ENCODE measurements at places on chromosomes 16 and 17.
A peak's percentile ranks its signal among the peaks of the same experiment; 100 is the strongest.

GRCh38 chr17:6162892-6163291 is 92.7 kb downstream of the WSCD1 start:
- DNase-seq: no peak

DNA sequence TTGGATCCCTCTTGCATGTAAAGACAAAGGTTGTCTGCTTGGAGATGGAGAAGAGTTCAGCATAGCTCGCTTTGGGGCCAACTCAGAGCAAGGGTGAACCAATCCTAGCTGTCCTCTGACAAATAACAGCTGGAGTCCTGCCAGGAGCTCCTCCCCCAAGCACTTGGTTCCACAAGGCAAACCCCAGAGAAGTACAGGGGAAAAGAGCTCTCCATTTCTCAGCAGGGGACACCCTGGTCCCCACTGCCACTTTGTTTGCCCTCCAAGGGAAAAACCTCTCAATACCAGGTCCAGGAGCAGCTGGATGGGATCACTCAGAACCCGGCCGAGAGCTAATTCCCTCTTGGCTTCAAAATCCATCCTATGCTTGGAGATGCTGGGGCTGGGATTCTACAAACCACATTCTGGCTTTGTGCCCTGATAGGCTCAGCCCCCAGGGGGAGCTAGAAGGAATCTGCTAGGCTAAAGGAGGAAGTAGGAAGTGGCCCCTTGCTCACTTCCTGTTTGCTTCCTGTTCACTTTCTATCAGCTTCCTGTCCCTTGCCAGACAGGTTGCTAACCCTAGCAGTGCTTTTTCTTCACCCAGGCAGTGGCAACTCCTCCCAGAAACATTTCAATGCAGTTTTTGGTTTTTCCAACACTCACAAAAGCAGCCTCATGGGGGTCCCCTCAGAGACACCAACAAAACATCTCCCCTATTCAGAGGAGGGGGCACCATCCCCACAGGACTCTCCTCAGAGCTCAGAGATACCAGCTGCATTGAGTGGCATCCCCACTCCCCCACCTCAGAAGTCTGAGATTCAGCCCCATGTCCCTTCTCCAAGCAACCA is 30.7 kb downstream of the CDRT4 start:
- DNase-seq: peak; percentile 69

GRCh38 chr17:27959382-27959709 is 66.2 kb upstream of the LYRM9 start:
- DNase-seq: no peak

GRCh38 chr17:40025991-40026815 is 11.0 kb downstream of the CSF3 start:
- DNase-seq: no peak

DNA sequence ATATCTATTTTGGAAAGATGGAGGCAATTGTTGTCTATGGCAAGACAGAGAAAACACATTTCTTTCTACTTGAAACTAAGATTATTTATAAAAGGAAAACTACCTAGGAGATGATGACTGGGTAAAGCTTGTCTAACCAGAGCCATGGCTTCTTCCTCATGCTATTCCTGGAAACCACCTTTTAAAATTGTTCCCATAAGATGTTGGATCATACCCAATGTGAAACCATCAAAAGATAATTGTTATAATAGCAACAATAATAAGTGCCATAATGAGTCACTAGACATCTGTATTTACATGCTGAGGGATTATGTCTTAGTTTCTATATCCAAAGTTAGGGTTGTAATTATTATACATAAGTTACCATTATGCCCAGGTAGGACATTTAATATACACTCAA is 428.4 kb downstream of the KCNJ2 start:
- no peak for DNase-seq

- no peak for DNase-seq
Measured at GRCh38 chr17:19000531-19001325, 3.8 kb downstream of the FAM83G start.

GRCh38 chr17:144936-145670 is 7.7 kb downstream of the SCGB1C2 start:
- DNase-seq: no peak

- no peak for DNase-seq
Measured at GRCh38 chr17:76968707-76969597, 100.7 kb downstream of the MGAT5B start.

DNA sequence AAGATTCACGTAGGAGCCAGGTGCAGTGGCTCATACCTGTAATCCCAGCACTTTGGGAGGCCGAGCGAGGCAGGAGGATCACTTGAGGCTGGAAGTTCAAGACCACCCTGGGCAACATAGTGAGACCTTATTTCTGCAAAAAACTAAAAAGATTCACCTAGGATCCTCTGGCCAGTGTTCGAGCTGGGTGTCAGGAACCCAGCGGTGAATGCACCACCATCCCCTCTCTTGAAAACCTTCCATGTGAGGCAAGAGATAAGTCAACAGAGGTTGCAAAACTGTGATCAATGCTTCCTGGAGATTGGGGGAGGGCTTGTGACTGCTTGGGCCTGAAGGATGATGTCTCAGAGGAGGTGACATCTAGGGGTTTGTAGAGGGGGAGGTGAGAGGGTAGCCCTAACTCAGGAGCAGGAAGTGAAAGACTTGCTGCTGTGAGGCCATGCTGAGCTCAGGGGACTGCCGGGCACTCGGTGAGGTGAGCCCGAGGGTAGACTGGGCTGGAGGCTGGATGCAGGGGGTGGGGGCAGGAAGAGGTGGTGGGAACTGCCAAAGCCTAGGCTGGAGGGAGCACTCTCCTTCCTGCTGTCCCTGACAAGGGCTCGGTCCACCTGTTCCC is 11.7 kb downstream of the GJD3 start:
- DNase-seq: peak; percentile 16

DNA sequence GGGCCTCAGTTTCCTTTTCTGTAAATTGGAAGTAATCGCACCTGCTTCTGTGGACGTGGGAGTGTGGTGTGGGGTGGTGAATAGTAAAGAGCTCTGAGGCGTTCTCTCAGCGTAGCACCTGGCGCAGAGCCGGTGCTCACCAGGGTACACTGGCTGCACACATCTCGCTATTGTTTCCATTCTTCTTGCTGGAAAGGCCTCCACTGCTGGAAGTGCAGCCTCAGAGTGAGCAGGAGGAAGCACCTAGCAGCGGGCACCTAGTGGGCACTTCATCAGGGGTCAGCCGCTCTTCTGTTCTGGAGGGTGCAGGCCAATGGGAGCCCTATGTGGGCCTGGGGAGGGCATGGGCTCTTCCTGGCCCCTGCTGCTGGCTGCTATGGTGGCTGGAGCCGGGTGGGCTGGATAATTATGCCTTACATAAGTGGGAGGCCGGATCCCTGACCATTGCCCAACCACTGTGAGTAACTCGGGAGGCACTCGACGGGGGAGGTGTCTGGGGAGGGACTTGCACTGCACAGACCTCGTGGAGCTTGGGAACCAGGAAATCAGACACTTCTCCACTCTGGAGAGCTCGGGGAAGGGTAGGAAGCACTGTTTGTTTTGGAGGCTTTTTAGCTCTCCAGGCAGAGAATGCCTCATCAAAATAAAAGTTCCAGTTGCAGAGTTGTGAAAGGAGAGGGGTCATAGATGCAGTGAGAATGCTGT is 1.7 kb downstream of the MAP2K3 start:
- DNase-seq: peak; percentile 96

DNA sequence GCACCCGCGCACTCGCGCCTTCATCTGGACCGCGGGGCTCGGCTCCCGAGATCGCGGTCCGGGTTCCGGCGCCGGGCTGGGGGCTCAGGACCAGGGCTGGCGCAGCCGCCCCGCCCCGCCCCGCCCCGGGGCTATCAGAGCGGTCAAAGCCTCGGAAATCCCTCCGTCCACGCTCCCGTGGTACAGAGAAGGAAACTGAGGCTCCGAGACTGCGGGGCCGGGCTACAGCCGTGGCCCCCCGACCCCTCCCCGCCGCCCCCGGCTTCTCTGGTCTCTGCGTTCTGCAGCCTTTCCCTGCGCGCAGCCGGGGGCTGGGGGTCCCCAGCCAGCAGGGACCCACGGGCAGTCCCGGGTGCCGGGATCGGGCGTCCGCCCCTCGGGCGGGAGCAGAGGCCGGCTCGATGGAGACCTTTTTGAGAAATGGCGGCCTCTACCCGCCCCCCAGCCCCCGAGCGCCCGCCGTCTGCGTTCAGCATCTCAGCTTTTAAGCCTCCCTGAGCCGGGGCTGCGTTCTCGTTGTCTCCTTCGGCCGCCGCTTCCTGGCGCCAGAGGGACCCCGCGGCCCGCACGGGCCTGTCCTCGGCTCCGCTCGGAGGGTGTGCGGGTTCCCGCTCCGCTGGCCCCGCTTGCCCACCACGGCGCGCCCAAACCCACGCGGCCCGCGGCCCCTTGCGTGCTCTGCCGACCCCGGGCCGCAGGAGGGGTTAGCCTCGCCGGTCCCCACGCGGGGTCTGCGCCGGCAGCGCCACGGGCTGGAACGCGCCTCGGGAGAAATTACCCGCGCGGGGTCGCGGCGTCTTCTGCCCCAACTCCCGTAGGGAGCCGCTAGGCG is 1.5 kb upstream of the NPTX1 start:
- DNase-seq: no peak

DNA sequence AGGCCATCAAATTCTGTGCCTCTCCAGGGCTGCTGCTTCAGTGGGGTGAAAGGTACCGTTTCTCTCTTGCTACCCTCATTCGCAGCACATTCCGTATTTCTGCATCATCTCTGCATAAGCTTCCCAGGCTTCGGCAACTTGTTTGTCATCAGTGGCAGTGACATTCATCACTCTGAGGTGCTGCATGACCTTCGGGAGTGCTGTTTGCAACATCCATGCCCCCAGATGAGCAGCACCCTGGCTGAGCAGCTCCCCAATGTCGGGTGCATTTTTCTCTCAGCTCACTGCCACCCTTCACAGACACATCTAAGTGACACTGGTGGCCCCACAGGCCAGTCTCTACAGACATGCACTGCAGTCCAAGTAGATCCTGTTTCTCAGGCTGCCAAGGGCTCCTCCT is 3.8 kb downstream of the CREBBP start:
- DNase-seq: no peak

DNA sequence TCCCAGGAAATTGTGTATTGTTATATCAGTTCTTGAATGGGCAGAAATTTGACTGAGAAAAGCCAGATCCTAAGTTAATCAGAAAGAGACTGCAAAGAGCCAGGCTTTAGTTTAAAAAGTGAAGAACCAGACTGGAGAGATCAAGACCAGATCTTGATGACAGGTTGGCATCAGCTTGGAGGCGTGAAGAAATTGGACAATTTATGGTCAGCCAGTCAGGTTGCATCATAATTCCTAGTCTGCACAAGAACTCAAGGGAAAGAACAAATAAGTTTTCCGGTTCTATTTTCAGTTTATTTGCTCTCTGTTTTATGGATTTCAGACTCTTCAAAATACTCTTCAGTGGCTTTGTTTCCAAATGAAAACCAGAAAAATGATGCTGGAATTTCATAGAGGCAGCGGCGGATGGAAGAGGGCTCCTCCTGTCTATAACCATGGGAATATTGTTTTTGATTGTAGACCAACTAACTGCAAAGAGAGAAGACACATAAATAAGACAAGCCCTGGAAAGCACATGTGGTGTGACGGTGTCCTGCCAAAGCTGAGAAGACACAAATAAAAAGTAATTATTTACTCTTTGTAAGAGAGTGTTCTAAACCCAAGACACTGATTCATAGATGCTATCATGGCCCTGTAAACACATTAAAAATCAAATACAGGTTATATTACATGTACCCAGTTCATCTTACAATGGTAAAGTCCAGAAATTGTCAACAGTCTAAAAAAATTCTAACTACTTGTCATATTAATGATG is 91.7 kb downstream of the PCTP start:
- DNase-seq: no peak

- no peak for DNase-seq
Measured at GRCh38 chr17:48539177-48539576, 5.7 kb downstream of the HOXB2 start.

DNA sequence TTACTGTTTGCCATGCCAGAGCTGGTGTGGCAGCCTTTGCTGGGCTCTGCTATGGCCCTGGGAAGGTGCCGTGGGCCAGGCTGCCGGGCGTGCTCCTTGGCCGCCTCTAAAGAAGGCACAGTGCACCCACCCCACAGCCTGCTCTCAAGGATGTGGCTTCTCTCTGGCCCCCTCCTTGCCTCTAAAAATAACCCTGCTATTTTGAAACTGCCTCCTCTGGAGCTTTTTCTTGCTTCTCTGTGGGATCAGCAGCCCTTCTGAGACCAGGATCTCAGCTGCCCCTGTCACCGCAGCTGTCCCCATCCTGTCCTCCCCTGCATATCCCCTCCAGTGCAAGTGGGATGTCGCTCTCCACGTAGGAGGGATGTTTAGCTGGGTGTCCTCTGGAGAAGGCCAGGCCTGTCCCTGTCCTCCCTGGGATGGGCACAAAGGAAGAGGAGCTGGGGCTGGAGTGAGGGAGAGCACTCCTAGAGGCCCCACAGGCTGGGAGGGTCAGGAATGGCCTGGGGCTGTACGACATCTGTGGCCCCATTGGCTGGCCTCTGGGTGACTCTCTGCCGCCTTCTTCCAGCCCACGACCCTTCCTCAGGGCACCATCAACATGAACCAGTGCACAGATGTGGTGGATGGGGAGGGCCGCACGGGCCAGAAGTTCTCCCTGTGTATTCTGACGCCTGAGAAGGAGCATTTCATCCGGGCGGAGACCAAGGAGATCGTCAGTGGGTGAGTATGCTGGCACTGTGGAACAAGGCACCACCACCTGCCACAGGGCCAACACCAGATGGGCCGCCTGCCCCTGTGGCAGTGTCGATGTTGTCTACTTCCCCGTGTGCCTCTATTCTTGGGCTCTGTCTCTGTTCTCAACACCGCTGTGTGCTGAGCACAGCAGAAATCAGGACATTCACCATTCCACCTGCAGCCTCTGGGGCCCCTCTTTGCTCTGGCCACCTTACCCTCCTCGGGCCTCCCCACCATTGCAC is 79.7 kb downstream of the PLD6 start:
- no peak for DNase-seq

DNA sequence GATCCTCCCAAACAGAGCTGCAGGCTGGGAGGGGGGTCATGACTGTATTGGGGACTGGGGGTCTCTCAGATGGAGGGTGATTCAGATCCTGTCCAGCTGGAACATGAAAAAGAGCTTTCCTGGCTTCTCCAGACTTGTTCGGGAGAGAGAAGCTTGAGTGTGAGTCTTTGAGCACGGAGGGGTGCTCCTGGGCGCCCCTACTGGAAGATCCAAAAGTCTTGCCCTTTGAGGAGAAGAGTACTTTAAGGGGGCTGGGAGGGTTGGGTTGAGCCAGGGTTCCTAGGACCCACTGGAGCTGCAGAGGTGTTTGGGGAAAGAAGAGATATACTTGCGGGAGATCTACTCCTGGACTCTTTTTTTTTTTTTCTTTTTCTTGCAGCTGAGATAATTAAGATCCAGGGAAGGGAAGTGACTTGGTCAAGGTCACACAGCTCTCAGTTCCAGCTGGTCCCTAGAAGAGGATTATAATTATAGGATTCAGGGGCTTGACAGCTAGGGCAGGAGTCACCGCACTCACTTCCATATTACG is 8.4 kb downstream of the RARA start:
- peak; percentile 52 for DNase-seq

- peak; percentile 46 for DNase-seq
Measured at GRCh38 chr17:58329810-58330537, 1.4 kb upstream of the TSPOAP1 start.
